Esophagus muscularis mucosa (tissue), 4 donors: ENCODE measurements at places on chromosomes 1 and 21.

DNA sequence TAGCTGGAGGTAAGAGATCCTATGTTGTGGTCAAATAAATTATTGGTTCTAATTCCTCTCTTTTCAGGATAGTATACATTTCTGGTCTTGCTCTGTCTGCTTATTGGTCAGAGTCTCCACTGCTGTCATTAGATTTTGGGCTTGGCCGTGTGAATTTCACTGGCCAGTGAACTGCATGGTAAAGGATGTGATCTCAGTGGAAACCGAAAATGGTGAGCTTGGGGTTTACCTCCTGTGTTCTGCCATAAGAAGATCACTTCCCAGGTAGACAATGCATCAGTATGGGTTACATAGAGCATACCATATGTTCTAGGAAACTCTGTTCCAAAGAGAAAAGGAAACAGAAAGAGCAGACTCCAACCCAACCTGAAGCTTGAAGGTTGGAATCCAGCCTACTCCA, 1123.3 kb upstream of the B3GALT2 start:
- no peak for DNase-seq

GRCh38 chr1:225767634-225768540, 9.7 kb upstream of the SRP9 start:
- DNase-seq: no peak

DNA sequence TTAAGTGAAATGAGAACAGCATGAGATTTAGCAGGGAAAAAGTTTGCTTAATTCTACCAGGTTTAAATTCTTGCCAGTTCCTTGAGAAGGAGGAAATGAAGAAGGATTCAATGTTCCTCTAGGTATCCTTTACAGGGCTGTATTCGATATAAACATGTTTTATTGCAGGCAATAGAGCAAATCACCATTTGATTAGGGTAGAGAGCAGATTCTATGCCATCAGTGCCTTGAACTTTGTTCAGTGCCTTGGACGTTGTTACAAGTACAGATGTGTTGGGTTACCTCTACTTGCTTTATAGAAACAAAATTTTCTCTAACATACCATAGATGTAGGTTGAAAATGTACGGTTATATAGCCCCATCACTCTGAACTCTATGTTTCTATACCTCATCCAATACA, 18.2 kb upstream of the CLDN8 start:
- no peak for DNase-seq

DNA sequence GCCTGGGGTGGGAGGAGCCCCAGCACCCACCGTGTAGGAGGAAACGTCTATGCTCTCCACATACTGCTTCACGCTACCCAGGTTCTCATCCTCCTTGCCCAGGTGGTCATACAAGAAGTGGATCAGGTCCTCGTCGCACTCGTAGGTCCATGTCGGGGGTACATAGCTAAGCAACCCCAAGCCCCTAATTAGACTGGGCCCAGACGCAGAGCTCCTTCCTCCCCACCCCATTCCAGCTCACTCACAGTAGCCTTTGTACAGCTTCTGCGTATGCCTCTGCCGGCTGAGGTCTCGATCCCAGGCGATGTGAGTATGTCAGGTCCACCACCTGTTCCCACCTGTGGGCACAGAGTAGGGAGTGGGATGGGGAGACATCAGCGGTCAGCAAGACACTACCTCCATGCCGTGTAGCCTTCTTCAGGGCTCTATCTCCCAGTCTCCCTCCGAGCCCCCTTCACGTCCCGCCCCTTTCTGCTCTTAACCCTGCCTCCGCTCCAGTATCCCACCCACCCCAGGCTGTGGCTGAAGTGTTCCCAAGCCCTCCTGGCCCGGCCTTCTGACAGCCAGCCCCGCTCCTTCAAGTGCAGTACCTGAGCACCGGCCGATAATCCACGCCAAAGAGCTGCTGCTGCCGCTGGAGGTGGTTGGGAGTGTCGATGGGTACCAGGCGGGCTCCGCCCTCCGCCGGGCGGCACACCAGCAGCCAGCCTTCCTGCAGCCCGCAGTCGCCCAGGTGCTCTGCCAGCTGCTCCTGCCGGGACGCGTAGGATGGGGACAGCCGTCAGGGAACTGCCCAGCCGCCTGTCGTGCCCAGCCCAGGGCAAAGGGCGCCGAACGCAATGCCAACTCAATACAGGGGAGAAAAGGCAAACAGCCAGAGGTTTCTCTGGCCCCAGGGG, 919 bp downstream of the HECTD3 start:
- peak; percentile 64 for DNase-seq

DNA sequence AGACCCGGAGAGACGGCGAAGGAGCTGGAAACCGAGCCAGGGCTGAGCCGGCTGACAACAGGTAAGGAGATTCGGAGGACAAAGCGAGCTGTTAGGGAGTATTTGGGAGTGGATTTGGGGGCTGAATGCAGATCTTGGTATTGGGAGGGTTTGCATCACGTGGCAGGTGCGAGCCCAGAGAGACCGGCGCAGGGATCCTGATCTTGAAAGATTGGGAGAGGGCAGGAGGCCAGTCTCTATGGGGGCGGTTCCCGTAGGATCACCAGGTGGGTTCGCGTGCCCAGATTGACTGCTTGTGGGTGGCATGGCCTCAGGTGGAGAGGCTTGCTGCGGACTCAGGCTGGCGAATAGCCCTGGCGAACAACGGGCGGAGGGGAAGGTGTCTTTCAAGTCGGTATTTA, 204 bp downstream of the CIART start:
- no peak for DNase-seq

GRCh38 chr1:178932552-178932906, 61.7 kb upstream of the ANGPTL1 start:
- no peak for DNase-seq

DNA sequence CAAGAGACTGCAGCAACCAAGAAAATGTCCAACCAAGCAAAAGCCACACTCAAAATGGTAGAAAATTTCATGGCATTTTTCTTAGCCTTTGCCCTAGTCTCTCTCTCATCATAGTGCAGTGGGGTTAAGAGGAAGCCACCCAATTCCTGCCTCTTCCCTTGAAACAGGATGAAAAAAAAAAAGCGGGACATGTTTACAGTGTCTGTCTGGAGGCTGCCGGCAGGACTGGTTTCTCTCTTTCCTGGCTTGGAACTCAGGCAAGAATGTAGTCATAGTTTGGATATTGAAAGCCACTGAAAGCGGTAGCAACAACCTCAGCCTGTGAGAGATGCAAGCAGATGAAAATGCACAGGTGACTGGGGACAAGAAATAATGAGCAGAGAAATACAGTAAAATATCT, 13.3 kb upstream of the TNFSF18 start:
- no peak for DNase-seq

GRCh38 chr1:167364826-167365225, 144.1 kb downstream of the POU2F1 start:
- DNase-seq: no peak

- no peak for DNase-seq
These were observed 24.8 kb downstream of the CD101 start for GRCh38 chr1:117026361-117026760.

GRCh38 chr1:178354816-178355215, 141.9 kb downstream of the CLEC20A start:
- no peak for DNase-seq

DNA sequence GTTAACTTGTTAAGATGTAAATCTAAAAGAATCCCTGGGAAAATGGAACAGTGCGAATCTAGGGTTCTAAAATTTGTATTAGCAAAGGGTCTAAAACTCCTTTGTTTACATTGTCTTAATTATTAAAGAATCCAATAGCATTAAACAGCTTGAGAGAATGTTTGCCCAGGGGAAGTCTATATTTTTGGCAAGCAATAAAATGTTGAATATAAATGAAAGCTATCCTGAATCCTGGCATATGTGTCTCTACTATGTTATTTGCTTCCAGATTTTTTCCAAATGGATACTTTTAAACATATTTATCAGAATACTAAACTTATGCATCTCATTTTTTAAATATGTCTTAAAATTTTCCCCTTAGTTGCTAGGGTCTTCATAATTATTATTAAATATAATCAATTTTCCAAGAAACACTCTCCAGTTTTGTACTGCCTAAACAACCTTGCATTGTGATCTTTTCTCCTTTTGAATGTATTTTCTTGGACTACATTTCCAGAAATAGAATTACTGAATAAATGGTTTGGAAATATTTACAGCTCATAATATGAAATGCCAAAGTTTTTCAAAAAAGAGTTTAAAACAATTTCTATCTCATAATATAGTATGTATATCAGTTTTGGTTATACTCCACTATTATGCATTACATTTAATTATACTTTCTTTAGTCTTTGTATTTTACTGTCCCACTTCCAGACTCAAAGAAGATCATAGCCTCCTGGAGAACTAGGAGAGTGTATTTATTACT, 304.8 kb downstream of the USP25 start:
- no peak for DNase-seq

DNA sequence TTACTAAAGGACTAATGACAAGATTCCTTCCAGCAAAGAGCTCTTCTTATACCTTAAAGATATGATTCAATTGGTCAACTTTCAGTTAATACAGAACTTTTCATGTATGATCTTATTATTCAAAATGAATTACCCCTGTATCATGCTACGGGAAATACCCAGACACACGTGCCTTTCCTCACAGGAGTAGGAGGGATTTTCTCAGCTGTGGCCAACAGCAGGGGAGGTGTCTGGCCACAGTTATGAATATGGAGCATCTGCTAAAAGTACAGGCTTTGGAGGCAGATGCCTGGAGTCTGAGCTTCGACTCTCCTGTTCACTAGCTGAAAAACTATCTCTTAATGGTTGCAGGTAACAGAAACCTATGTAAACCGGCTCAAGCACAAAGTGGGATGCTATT, 53.6 kb downstream of the KIAA1614 start:
- no peak for DNase-seq

- no peak for DNase-seq
These were observed 36.0 kb downstream of the GPR3 start for GRCh38 chr1:27428316-27429028.

DNA sequence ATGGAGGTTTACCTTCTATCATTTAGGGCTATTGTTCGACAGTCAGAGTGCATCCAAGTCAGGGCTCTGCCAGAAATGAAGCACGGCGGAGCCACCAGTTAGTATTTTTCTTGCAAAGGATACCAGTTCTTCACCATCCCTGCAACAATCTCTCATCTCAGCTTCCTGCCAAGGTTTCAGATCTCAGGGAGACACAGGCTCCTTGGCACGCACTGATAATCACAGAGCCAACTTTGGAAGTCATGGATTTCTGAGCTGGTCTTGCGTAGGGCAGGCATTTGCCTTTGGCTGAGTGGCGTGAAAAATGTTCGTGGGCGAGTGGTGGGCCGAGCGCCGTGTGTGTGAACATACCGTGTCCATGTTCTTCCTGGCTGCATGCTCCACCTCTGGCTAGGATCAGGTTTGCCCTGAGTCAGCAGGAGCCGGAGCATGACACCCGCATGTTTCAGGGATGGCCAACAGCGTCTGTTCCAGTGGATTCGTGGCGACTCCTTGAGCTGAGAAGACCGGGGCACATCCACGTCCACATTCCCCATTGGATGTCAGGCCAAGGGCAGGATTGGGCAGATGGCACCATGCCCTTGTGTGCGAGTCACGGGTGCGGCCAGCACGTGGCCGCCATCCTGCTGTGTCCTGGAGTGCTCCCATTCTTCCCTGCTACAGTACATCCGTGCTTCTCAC, 118.5 kb upstream of the C1orf174 start:
- DNase-seq: peak; percentile 82

DNA sequence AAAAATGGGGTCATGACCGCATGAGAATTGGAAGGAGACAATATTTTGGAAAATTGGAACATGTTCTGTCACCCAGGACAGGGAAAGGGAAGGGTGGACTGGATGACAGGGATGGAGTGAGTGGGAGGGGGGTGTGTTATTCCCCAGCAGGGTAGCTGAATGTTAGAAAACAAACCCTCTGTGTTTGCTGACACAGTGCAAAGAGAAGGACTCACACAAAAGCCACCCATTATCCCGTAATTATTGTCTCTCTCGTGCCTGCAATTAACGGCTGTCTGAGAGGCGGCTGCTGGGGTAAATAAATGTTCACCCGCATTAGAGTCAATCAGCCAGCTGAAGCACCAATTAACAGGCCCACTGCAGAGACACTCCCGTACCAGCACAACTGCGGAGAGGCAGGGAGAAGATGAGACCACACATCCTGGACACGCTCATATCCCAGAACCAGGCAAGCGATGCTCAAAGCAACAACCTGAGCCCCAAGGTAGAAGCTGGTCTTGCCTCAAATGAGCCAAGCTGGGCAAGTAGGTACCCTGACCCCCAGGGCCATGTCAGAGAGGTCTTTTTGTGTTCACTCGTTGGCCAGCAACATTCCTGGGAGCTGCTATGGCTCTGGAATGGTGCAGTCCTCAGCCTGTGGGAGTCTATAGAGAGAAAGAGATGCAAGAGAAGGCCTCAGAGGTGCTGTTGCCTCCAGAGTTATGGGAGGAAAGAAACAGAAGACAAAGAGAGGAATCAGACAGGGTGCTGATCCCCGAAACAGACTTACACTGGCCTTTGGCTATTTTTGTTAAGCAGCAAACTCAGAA, 19.4 kb downstream of the PLEKHA6 start:
- DNase-seq: no peak

DNA sequence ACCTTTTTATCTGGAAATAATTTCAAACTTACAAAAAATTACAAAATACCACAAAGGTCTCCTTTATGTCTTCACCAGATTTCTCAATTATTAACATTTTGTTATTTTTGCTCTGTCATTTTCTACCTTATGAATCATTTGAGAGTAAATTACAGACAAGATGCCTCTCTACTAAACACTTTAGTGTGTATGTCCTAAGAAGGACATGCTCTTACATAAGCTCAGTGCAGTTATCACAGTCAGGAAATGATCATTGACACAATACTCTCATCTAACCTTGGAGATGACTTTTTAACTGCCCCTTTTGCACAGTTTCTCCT, 378.9 kb upstream of the RUNX1 start:
- DNase-seq: no peak

- DNase-seq: no peak
These were observed 16.5 kb downstream of the PLA2G2D start for GRCh38 chr1:20102875-20103274.

DNA sequence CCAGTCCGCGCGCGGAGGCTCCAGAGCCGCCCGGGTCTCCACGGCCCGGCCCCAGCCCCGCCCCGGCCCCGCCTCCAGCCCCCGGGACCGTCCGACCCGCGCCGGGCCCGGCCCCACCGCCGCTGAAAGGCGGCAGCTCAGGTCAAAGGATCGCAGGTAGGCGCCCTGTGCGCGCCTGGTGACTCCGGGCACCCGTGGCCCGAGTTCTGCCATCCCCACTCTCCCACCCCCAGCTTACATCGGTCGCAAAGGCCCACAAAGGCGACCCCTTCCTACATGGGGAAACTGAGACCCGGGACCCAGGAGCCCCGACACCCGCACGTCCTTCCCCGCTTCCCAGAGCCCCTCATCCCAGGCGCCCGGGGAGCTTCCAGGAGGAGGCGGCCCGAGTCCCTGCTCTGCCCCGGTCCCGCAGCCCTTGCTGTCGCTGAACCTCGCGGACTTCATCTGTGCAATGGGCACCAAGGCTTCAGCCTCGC, at the start of gene TMEM200B:
Gene TMEM200B (minus strand): TSS at position 17 of the 479 bp plus-strand sequence. CDS start 2,075 bp downstream, outside the sequence.
- DNase-seq: no peak

DNA sequence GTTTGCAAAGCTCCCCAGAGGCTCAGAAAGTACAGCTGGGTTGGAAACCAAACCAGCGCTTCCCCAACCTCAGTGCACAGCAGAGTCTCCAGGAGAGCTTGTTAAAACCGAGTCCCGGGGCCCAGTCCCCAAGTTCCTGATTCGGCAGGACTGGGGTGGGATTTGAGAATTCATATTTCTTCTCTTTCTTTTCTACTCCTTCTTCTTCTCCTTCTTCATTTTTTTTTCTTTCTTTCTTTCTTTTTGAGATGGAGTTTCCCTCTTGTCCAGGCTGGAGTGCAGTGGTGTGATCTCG, 136.8 kb downstream of the PGBD5 start:
- no peak for DNase-seq
